ENCODE measurements at places on chromosomes 3 and 15.

- no peak for DNase-seq
Observed at GRCh38 chr15:61195116-61196002, 33.7 kb downstream of the RORA start.

- DNase-seq, result no peak
Observed at GRCh38 chr3:61820306-61820992, 259.1 kb downstream of the PTPRG start.

DNA sequence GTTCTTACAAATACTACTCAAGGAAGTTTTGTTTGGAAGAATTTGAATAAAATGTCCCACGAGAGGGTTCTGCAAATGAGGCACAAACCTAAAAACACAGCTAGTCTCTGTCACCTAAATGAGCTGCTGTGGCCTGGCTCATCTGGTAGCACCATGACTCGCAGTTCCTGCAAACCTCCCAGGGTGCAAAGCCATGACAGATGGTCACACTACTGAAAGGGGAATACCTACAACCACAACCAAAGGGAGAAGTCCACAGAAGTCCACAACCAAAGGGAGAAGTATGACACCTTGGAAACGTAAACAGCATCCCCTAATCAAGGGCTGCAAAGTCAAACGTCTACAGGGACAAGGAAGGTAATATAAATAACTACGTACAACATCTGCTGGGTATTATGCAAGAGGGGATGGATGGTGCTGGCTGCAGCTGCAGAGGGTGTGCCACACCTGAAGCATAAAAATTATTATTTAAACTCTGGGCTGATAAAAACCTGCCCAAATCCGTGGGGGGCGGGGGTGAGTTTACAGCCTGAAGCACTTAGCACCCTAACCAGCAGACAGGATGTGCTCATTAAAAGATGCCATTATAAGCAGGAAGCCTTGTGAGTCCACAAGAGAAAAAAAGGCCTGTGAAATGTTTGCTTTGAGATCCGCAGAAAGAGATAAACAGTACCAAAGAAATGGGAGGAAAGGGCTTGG is 184.0 kb downstream of the MAGI1 start:
- no peak for DNase-seq

DNA sequence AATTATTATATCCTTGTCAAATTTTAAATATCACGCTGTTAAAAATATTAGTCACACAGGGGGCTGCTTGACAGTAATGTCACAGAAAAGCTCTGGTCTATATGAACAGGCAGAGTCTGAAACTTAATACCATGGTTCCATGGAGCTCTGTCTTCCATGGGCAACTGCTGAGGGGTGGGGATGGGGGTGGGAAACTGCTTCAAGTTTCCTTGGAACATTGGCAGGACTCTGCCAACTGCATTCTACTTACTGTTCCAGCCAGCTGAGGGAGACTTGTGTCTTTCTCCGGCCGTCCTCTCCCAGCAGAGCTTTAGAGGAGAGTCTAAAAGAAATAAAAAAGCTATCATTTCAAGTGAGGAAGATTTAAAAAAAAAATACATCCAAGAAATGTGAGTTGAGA is 348.7 kb downstream of the ZIC1 start:
- no peak for DNase-seq

DNA sequence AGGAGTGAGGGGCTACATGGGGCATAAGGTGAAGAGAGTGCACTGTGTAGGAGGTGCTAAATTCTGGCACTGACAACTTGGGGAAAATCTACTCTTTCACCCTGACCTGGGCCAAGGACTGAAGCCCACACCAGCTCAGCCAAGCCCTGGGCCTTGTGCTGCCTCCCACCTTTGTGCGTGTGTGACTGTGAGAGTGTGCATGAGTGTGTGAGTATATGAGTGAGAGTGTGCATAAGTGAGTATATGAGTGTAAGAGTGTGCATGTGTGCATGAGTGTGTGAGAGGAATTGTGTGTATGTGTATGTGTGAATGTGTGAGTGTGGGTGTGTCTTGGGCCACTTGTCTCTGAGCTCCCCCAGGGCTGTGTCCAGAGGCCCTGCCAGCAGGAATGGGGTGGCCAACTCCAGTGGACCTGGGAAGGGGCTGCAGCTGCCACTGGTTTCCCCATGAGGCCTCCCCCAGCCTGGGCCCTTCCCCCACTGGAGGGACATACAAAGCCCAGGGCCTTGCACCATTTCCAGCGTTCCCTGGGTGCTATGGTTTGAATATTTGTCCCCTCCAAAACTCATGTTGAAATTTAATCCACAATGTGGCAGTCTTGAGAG is 15.2 kb downstream of the C3orf22 start:
- no peak for DNase-seq

GRCh38 chr3:30002797-30003196 is 603.6 kb upstream of the TGFBR2 start:
- no peak for DNase-seq

DNA sequence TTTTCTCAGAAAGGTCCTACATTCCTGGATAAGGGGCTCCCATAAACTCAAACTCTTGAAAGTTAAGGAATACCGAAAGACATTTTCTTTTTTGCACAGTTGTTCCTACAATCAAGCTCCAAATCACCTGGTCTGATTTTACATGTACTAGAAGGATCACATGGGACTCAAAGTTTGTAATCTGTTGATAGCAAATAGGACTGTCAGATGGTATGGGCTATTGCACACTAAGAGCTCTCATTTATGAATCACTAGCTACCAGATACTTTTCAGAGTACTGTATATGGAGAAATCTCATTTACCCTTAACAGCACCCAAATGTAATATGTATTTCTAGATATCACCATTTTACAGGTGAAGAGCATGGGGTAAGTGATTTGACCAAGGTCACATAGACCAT is 49.5 kb upstream of the CMSS1 start:
- DNase-seq, result no peak

DNA sequence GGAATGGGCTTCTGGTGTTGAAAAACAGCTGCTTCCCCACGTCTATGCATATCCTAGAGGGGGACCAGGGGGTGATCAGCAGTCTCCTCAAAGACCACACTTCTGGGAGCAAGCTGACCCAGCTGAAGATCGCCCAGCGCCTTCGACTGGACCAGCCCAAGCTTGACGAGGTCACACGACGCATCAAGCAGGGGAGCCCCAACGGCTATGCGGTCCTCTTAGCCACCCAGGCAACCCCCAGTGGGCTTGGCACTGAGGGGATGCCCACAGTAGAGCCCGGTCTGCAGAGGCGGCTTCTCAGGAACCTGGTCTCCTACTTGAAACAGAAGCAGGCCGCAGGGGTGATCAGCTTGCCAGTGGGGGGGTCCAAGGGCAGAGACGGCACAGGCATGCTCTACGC is 2.5 kb downstream of the RBM15B start:
- no peak for DNase-seq

- no peak for DNase-seq
Observed at GRCh38 chr3:102530415-102531181, 95.8 kb downstream of the ZPLD1 start.

DNA sequence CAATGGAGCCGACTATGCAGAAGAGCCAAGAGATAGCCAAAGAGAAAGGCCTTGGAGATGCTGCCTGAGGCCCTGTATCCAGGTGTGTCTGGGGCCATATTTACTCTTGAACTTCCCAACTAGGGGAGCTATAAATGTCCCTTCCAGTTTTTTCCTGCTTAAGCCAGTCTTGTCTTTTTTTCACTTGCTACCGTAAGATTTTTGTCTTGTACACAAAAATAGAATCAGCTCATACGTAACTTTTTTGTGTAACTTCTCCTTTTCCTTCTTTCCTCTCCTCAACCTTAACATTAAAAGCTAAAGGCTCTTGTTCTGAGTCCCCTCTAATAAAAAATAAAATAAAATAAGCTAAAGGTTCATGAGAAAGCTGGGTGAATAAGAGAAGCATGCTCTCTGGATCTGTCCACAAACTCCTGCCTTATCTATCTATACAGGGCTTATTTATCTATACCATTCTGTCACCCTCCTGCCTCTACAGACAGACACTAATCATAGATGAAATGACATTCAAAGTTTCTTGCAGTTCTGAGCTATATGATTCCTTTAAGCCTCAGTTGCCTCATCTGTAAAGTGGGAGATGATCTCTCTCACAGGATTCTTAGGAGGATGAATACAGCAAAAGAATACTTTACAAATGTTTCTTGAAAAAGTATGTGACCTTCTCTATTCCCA is 4.6 kb downstream of the SUMF1 start:
- no peak for DNase-seq

- no peak for DNase-seq
Observed at GRCh38 chr3:106172780-106173179, 304.0 kb upstream of the CBLB start.

DNA sequence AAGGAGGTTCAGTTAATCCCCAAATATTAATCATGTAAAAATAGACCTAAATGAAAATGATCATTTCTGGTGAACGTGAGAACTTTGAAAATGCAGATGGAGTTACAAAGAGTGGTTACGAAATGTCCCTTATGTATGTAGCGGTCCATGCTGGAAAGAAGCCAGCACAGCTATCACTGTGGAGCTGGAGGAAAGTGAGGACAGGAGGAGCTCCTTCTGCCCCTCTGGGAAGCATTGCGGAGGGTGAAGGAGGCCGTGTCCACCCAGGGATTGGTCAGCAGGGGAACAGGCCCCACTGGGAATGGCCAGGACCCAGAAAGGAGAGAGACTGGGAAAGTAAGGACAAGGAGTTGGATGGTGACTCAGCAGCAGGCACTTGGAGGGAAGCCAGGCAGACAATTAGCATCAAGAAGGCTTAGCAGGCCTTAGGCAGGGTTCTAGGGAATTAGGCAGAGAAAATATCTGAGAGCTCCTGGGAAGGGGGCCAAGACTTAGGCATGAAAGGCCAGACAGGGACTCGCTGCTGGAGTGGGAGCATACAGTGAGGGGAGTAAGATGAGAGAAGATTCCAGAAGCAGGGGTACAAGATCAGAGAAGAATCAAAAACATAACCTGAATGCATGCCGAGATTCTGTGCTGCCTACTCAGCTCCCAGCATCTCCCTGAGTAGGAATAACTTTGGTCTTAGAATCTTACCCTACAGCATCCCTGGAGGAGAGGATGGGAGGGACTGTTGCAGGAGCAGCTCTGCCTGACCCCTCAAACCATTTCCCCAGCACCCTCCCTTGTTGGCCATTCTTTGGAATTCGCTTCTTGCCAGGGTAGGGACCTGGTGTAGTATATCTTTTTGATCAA is 171.0 kb upstream of the UMPS start:
- DNase-seq, result no peak

DNA sequence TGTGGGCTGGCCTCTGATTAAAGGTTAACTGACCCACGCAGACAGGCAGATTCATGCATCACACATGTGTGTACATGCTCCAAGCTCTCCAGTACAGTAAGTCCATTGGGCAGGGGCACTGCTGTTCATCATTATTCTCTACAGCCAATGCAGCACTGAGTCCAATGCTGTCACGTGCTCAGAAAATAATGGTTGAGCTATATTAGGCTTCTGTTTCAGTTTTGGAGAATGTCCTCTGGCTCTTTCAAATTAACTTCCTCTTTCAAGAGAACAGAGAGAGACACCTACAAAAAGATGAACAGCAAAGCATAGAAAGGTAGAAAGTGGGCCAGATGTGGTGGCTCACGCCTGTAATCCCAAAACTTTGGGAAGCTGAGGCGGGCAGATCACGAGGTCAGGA is 202.6 kb downstream of the MEX3B start:
- no peak for DNase-seq

- no peak for DNase-seq
Observed at GRCh38 chr15:64288999-64289398, 67.0 kb downstream of the CSNK1G1 start.

DNA sequence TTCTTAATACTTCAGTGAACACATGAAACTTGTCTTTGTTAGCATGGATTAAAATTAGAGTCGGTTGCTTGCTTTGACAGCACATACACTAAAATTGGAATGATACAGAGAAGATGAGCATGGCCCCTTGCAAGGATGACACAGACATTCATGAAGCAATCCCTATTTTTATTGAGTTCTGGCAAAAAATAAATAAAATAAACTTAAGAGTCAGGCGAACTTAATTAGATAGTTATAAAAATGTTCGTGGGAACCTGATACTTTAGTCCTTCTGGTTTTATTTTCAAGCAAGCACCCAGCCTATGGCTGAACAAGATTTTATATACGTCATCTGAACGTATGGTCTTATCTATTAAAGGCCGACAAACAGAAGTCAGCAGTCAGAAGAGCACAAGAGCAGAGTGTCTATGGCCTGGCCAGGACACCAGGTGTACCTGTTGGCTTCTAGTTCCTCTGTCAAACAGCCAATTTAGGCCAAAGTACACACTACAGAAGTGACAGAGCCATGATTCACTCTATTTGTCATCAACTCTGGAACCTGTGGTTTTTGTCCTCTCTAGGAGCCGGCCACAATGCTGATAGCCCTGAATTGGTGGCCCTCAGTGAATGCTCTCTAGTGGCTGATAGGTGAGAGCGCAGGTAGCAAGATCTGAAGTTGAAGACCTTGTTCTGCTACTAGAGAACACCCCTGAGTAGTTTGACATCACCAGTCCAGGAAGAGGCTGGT is 64.3 kb downstream of the LEO1 start:
- no peak for DNase-seq

DNA sequence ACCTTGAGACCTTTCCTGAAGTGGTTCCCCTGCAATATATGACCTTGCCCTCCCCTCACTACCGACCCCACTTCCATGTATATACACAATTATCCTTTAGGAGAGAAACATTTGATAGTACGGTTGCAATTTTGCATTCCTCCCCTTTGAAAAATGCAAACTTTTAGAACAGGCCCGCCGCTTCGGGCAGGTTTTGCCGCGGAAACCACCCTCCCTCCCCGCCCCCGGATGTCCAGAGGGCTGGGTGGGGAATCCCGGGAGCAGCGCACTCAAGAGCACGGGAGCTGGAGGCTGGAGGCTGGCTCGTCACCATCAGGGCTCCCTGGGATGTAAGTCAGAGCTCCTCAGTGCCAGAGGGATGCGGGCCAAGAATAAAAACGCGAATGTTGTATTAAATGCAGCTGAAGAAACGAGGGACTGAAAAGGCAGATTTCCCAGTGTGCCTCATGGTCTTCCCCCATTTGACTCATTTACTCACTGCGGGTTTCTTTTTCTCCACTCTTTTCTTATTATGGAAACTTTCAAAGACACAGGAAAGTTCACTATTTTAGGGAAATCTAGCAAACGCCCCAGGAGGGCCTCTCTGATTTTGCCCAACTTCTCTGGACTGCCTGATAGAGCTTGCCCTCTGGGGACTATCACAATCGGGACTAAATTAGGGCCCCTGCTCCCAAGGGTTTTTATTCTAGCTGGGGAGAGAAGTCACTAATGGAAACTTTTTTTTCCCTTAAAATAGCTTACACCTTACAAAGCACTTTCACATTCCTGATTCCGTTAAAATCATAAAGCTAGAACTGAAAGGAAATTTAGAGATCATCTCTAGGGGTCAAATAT is 2.9 kb upstream of the USP3 start:
- DNase-seq, result no peak

DNA sequence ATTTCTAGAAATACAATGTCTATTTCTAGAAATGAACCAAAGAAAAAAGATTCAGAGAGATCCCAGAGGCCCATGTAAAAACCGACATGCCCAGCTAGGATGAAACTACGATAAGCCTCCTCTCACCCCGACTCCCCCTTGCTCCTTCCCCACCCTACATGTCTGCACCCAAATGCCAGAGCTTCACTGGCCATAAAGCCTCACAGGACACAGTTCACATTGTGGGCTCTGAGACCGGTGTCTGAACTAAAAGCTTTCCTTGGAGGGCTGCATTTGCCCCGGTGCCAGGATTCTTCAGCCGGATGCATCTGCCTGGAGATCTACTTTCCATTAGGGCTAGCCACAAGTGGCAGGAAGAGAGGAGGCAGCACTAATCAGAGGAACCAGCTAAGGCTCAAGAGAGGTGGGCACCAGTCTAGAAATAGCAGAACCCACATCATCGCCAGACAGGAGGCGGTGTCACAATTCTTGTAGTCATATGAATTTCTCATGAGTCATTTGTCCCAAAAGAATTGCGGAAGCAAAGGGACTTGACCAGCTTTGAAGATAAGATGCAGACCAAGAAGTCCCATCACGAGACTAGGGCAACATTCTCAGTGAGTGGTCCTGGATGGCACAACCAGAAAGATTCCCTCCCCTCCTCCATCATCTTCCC is 353.6 kb downstream of the NTRK3 start:
- DNase-seq, result no peak

Measured in activated gamma-delta T cell treated with Interleukin-2 at 50 U/mL for 16 hours (primary cell).